ENCODE measurements at places on chromosomes 1 and 21. TPM values are rescaled to one million over a fixed set of nuclear protein-coding genes. Genes with fewer than 3 reads are reported as not detected.
A peak's percentile ranks its signal among the peaks of the same experiment; 100 is the strongest.

GRCh38 chr21:34743831-34744230, 75.0 kb downstream of the CLIC6 start:
- peak; percentile 75 for DNase-seq

GRCh38 chr1:170162459-170163246, 16.9 kb downstream of the NTMT2 start:
- no peak for DNase-seq

DNA sequence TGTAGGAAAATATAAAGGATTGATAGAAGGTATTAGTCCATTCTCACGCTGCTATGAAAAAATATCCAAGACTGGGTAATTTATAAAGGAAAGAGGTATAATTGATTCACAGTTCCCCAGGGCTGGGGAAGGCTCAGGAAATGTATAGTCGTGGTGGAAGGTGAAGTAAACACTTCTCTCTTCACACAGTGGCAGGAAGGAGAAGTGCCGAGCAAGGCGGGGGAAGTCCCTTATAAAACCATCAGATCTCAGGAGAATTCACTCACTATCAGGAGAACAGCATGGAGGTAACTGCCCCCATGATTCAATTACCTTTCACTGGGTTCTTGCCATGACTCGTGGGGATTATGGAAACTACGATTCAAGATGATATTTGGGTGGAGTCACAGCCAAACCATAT, 1806.0 kb downstream of the MRPL39 start:
- DNase-seq = no peak

GRCh38 chr1:87592156-87592555, 263.5 kb downstream of the LMO4 start:
- DNase-seq = no peak

DNA sequence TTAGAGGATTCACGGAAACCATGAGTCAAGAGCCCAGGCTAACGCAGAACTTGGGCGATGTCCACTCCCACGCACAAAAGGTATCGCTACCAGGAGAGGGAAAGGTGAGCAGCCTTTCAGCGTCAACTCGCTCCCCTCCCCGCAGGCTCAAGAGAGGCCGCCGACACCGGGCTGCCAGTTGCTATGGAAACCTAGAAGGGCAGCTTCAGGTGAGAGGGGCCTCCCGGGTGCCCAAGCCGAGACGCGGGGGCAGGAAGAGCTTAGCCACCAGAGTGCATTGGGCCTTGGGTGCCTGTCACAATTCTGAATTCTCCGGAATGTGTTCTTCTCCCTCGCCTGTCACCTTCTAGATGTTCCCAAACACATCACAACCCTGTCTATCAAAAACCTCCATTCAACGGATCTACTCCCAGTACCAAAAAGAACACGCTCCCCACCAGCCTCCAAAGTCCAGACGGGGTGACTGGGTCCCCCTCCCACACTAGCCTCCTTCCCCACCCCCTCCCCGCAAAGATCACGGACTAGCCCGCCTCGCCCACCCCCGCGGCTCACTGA, 694 bp downstream of the MEAF6 start:
- no peak for DNase-seq

- DNase-seq = no peak
Measured at GRCh38 chr1:150997949-150998348, 8.8 kb downstream of the MINDY1 start.

DNA sequence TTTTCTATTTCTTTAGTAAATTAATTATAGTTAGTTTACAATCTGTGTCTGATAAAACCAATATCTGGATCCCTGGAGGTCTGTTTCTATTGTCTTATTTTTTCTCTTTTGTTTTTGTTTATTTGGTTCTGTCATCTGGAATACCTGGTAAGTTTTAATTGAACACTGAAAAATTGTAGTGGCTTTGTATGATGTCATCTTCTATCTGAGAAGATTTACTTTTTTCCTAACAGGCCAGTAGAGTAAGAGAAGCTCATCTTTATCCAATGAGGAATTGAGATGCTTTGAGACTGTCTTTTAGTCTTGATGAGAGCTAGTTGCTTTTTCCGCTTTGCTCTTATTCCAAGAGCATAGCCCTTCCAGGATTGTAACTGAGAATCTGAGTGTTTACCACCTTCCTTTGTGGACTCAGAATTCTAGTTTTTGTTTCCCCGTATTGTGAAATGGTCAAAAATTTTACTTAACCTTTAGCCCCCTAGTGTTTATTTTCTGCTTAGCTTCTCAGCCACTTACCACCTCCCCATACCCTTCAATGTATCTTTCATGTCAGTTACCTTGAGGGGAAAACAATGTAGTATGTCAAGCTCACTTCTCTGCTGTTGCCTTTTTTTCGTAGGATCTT, 25.0 kb downstream of the PTGFRN start:
- no peak for DNase-seq

DNA sequence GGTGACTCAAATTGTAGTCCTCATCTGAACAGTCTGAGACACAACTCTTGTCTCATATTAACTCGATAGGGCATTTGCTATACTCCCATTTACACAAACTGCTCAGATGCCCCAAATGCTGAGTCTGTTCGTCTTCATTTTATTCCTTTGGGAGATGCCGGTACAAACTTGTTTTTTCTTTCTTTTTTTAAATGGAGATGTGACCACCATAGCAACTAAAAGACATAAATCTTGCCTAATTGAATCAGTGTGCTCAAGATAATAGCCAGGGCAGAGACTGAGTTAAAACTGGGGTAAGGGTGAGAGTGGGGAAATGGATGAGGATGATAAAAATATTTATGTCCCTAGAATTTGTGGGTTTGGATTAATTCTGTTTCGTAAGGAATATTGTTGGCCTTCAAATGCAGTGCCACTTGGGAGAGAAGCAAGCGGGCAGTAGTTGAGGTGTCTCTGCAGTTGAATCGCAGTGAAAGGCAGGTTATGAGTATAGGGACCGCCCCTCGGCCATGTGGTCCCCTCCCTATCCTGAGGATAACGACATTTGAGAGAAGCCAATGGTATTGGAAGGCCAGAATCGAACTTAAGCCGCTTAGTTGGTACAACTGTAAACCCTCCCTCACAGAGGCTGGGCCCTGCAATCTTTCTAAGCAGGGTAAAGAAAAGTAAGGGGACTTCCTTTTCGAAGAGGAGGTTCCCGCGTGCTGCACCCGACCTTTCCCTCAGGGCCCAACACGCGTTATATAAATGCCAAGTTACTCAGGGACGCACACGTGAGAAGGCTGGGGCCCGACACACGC, 859 bp upstream of the LRRC8B start:
- DNase-seq = no peak

GRCh38 chr1:21278208-21278859, 11.9 kb downstream of the ECE1 start:
- no peak for DNase-seq

GRCh38 chr1:242208021-242208420, 209.1 kb upstream of the MAP1LC3C start:
- DNase-seq = no peak

DNA sequence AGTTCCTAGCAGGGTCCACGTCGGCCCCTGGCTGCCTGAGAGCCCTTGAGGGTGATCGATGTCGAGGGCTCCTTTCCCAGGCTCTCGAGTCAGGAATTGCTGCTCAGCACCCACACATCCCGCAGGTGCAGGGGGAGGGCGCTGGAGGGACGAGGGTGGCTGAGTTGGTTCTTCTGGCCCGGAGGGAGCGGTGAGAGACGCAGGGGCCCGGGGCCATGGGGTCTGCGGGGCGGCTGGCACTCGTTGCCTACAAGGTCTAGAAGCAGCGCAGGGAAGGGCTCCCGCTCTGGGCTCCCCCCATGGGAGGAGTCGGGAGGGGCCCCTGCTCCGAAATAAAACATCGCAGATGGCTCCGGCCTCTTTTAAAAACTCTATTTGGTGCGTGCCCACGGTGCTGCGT, 18.2 kb downstream of the PANK4 start:
- DNase-seq = no peak

DNA sequence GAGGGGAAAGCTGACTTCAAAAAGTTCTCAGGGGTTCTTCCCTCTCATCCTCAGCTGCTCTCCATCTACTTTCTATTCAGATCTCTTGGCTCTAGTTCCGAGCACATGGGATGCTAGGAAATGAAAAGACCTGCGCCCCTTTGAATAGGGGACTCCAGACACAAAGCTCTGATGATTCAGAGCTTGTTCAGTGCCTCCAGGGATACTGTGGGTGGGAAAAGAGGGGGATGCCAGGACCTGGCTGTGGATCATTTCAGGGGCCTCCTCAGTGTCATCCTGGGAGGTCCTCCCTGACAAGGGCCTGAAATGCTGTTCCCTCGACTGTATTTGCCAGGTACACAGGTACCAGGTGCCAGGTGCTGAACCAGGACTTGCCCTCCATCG, 943 bp upstream of the KIAA0040 start:
- DNase-seq = no peak

GRCh38 chr1:150009604-150010392, 728 bp downstream of the OTUD7B start:
- peak; percentile 11 for DNase-seq

DNA sequence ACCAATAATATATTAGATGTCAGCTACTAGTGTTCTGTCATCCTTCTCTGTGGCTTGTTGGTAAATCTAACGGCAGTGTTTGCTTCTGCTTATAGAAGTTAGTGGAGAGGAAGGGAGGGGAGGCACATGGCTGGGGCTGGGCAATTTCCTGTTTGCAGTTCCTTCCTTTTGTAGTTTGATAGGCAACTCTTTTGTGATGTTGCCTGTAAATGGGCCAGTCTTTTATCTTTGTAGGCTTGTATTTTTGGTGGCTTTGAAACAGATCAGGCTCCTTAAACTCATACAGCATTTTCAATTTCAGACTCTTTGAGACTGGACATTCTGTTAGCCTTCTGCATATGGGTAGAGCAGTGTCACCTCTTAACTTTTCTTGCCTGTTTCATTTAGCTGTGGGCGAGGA, 48.1 kb downstream of the CDC14A start:
- no peak for DNase-seq

DNA sequence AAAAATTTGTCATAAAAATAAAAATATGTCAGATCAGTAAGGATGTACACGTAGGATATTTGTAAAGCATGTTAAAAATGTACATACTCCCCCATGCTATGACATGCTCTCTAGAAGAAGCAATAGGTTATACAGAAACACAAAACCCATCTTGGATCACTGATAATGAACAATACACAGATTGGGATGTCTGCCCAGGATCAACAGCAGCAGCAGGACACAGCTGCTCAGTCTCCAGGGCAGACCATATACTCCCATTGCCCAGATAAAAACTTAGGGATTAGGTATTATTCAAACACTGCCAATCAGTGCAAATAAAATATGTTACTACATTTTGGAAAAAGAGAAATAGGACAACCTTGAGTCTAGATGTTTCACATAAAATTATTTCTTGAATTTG, 39.0 kb downstream of the DAB1 start:
- DNase-seq = no peak

GRCh38 chr1:48017716-48018115, 20.5 kb upstream of the TRABD2B start:
- peak; percentile 60 for DNase-seq

DNA sequence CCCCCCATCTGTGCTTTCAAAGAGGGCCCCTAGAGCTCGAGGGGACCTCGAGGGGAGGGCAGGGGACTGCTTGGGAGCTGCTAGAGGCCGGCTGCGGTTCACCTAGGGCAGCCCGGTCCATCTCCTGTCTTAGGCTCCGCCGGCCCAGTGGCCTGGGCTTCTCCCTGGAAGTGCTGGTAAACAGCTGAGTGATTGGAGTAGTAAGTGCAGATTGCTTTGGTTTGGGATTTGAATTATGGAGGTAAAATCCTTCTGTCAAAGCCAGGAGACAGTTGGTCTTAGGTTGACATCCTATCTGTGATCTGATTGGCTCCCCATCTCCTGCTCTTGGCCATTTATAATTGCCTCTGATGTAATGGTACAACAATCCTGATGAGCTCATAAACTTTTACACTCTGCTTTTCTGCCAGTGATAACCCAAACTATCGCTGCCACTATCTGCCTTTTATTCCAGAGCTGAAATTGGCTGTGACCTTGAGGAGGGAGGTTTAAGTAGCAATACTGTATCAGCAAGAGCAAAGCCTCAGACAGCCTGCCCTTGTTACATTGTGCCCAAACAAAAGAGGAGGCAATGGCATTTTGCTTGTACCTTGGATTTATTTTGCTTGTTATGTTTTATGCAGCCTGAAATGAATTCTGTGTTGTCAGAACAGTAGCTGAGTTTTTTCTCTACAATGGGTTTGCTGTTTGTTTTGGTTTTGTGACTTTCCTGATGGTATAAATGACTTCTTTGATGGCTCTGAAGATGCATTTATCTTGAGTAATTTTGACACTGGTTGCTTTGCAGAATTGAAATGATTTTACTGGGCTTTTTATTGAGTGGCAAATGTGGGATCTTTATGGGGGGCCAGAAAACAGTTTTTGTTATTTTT, 2.4 kb downstream of the ARID1A start:
- DNase-seq = peak; percentile 70

GRCh38 chr1:27563341-27563590, 40.7 kb downstream of the AHDC1 start:
- no peak for DNase-seq

- no peak for DNase-seq
Measured at GRCh38 chr1:209783386-209783785, 973 bp downstream of the C1orf74 start.

The RAB3B gene
- total RNA-seq = not detected

The PRDM16 gene
- 84.2 TPM for total RNA-seq

The HCRTR1 gene
- total RNA-seq = not detected

The ARTN gene
- not detected for total RNA-seq

The CD5L gene
- total RNA-seq = not detected

The KCNJ15 gene
- 17.5 TPM for total RNA-seq

The TRIM67 gene
- not detected for total RNA-seq

The FAM167B gene
- total RNA-seq = 26.1 TPM

The KRTAP13-2 gene
- total RNA-seq = not detected

The NUP210L gene
- not detected for total RNA-seq

The LY9 gene
- 0.11 TPM for total RNA-seq

The FCER1G gene
- 69.9 TPM for total RNA-seq

The LIN28A gene
- total RNA-seq = not detected

The SPATA45 gene
- not detected for total RNA-seq

The PLXNA2 gene
- total RNA-seq = 33.0 TPM

The UTS2 gene
- total RNA-seq = not detected

The PLA2G5 gene
- 8.5 TPM for total RNA-seq

The LPGAT1 gene
- 17.1 TPM for total RNA-seq

Data from ascending aorta (tissue), 2 donors.